ENCODE measurements at places on chromosomes 11 and 22.
A peak's percentile ranks its signal among the peaks of the same experiment; 100 is the strongest.

- DNase-seq: no peak
These were observed 18.2 kb upstream of the CCDC34 start for GRCh38 chr11:27381238-27381666.

GRCh38 chr11:85299258-85299942 is 327.7 kb downstream of the DLG2 start:
- no peak for DNase-seq

- no peak for DNase-seq
These were observed 21.3 kb upstream of the MICAL2 start for GRCh38 chr11:12089041-12089440.

- no peak for DNase-seq
These were observed 5.7 kb downstream of the TMEM25 start for GRCh38 chr11:118536726-118537125.

- DNase-seq: peak; percentile 76
These were observed at the start of gene VEGFB for GRCh38 chr11:64233913-64234586. Gene VEGFB, plus strand, starts transcription at chr11:64234584. Its CDS starts 250 bp downstream, at chr11:64234834.

DNA sequence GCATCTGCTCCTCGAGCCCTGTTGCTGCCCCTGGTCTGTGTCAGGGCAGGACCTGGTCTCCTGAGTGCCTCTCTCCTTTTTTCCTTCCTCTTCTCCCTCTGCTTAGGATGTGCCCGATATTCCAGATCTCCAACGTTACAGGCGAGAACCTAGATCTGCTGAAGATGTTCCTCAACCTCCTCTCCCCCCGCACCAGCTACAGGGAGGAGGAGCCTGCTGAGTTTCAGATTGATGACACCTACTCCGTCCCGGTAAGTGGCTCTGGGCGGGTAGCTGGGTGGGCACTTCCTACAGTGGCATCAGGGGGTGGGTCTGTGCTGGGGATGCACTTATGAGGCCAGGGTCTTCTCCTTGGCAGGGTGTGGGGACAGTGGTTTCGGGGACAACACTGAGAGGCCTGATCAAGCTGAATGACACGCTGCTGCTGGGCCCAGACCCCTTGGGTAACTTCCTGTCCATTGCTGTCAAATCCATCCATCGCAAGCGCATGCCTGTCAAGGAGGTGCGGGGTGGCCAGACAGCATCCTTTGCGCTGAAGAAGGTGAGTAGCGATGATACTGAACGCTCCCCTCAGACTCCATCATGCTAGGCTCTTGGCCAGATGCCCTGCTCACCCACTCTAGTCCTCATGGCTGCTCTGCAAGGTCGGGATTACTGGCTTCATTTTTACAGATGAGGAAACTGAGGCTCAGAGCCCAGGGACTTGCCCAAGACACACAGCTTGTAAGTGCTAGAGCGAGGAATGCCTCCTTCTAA is 20.3 kb downstream of the GTPBP1 start:
- no peak for DNase-seq

DNA sequence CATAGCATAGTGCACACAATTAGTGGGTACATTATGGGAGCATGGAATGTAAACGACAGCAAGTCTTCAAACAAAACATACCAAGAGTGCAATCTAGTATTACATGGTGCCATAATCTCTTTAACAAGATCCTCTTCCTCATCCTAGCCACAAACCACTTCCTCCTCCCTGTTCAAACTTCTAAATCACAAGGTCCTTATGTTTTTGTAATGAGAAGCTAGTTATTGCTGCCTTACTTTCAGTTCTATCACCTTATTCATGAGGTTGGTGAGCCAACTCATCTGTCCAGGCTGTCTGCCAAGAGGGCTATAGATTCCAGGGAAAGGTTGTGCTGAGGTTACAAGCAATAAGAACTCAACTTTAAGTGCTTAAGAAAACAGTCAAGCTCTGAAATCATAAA is 195.4 kb upstream of the ARHGAP20 start:
- DNase-seq: no peak

DNA sequence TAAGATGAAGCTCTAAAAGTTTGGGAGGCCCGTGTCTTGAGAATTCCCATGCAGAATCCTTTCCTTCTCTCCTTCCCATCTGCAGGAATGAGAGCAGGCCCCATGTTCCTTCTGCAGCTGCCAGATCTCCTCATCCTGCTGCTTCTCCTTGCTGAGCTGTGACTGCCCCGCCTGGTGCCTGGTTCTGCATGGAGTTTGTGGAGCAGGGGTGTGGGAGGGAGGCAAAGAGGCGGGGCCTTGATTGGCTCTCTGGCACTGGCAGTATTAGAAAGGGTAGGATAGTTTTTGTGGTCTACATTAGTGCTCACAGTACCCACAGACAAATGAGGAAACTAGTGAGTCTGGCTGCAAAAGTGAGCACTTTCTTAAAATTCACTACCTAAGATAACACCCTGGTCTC is 91.1 kb upstream of the CLPB start:
- DNase-seq: no peak

All from activated naive CD8-positive, alpha-beta T cell treated with anti-CD3 and anti-CD28 coated beads for 36 hours (primary cell).